Stimulated activated CD8-positive, alpha-beta memory T cell treated with anti-CD3 and anti-CD28 coated beads, Interleukin-7, amount 100 ng/mL, for 48 hours (primary cell): ENCODE measurements at places on chromosomes 4 and X.
A peak's percentile ranks its signal among the peaks of the same experiment; 100 is the strongest.

- DNase-seq: no peak
These were observed 178.4 kb upstream of the GPRIN3 start for GRCh38 chr4:89486042-89486441.

DNA sequence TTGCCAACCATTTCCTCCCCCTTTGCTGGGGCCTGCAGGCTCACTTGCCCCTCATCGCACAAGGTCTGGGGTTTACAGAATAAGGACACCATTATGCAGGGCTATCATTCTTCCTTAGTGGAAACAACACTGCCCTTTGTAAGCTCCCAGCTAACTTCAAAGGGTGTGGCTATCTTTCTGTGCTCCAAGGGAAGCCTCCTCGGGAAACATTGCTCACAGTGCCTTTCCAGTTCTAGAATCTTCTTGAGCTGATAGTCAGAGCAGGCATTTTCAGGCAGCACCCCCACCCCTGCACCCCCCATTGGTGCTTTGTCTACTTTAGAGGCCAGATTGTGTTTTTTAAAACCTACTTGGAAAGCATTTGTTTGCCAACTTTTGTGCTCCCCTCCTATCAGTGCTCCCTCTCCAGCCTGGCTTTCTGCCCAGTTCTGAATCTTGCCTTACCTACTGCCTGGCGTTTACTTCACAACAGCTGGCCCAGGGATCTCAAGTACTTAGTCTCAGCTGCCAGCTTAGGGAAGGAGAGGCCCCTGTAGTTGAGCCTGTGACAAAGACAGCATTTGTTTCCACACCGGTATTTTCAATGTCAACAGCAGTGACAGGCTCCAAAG is 53.5 kb downstream of the PLAC1 start:
- DNase-seq: no peak

- peak; percentile 28 for DNase-seq
These were observed at the start of gene TSC22D3 for GRCh38 chrX:107775734-107776511. TSS of gene TSC22D3 (minus strand) at chrX:107775787. CDS start at chrX:107775419, 368 bp downstream.

GRCh38 chr4:73258436-73258685 is 237 bp downstream of the ANKRD17 start:
- DNase-seq: no peak

DNA sequence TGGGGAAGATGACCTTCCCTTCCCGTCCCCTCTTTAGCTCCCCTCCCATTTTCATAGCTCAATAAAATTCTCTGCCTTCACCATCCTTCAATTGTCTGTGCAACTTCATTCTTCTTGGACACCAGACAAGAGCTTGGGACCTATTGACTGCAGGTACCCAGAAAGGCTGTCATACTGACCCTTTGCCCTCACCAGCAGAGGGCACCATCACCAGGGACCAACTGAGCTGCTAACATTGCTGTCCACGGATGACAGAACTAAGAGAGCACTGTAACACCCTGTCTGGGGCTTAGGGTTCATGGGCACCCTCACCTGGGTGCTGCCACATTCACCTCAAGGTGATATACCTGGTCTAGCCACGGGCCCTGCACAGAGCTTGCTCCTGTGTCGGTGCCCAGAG is 141.3 kb upstream of the VCX3B start:
- no peak for DNase-seq

DNA sequence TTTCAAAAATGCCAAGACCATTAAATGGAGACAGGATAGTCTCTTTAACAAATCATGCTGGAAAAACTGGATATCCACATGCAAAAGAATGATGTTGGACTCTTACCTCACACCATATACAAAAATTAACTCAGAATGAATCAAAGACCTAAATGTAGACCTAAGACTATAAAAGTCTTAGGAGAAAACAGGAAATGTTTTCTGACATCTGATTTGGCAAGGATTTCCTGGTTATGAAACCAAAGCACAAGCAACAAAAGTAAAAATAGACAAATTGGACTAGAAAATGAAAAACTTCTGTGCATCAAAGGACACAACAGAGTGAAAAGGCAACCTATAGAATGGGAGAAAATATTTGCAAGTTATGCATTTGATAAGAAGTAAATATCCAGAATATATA is 37.6 kb downstream of the ARFIP1 start:
- no peak for DNase-seq

DNA sequence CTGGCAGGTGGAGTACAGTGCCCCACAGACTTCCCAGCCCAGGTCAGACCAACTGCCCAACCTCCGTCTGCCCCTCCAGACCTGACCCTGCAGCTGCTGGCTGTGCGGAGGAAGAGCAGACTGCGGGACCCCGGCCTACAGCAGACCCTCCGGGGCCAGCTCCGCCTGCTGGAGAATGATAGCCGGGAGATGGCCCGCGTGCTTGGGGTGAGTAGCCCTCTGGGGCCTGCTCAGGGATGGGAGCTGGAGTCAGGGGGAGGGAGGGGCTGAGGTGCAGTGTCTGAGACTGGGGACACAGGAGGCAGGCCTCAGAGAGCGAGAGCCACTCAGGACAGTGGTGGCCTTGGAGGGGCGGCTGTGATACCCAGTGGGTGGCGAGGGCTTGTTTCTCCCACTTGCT is 13.5 kb downstream of the SH3TC1 start:
- DNase-seq: no peak

DNA sequence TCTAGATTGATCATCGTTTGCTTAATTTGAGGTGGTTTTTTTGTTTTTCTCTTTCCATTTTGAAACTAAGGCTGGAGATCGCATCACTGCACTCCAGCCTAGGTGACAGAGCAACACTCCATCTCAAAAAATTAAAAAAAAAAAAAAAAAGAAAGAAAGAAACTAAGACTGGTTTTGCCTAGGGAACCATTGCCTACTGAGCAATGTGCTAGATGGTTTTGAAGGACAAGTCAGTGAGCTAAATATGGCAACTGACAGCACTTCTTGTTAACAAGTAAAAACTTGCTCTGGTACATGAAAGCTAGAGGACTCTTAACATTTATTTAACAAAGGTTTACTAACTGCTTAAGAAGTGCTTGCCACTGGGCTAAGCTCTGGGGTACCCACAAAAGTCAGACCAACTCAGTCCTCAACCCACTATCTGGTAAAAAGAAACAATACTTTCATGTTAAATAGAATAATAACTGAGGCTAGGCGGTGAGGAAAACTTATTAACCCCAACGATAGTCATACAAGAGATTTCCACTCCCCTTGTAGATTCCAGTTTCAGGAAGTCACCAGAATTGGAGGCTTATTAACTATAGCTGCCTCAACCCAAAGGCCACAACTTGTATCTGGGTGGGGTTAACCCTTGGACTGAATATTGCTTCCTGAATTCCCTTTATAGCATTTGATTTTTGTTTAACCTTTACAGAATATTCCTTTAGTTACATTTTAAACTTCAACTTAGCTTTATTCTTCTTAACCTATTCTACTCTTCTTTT is 111.6 kb downstream of the FRYL start:
- no peak for DNase-seq

DNA sequence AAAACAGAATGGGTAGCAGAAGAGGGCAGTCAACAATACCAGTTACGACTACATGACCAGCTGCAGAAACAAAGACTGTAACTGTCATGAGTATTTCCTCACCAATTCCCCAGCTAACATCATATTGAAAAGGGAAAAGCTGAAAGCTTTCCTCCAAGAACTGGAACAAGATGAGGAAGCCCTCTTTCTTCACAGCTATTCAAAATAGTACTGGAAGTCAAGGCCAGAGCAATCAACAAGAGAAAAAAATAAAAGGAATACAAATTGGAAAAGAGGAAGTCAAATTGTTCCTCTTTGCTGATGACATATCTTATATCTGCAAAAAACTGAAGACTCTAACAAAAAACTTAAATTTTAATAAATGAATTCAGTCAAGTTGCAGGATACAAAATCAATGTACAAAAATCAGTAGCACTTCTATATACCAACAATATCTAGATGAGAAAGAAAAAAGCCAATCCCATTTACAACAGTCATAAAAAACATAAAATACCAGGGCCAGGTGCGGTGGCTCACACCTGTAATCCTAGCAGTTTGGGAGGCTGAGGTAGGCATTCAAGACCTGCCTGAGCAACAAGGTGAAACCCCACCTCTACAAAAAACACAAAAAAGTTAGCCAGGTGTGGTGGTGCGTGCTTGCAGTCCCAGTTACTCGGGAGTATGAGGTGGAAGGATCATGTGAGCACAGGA is 125.4 kb downstream of the ATP8A1 start:
- no peak for DNase-seq

DNA sequence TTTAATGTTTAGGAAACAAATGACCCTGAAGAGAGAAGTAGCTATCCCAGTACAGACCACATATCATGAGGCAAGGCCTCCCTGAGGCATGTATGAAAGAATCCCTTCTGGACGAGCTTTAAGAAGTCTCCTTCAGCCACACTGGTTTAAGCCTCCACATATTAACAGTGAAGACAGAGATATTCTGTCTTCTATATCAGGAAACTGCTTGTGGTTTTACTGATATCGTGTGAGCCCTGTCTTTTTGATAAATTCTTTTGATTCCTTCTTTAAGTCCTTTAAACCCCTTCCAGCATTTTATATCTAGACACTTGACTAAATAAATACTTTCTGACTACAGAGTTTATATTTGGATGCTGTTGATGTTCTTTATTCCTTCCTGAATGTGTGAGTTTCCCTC is 45.9 kb upstream of the GPC4 start:
- no peak for DNase-seq

- no peak for DNase-seq
These were observed 118.6 kb downstream of the SLIT2 start for GRCh38 chr4:20370274-20370673.

- DNase-seq: no peak
These were observed 66.2 kb upstream of the SLC7A11 start for GRCh38 chr4:138308356-138308755.

GRCh38 chrX:30327762-30328161 is 18.6 kb upstream of the NR0B1 start:
- DNase-seq: no peak

DNA sequence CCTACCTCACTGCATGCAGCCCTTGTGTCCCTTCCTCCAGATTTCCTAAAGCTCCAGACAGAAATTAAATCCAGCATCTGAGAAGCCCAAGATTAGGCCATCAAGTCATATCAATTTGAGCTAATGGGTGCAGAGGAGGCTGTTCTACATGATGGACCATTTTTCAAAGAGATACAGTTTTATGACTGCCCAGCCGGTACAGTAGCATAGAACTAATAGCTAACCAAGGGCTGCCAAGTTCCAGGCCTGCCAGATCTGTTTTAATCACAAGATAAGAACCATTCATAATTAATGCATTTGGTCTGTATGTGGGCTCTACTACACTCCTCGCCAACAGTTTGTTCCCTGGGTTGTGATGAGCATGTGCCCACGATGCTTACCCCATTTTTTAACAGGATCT is 73.9 kb upstream of the PLAC1 start:
- DNase-seq: no peak

DNA sequence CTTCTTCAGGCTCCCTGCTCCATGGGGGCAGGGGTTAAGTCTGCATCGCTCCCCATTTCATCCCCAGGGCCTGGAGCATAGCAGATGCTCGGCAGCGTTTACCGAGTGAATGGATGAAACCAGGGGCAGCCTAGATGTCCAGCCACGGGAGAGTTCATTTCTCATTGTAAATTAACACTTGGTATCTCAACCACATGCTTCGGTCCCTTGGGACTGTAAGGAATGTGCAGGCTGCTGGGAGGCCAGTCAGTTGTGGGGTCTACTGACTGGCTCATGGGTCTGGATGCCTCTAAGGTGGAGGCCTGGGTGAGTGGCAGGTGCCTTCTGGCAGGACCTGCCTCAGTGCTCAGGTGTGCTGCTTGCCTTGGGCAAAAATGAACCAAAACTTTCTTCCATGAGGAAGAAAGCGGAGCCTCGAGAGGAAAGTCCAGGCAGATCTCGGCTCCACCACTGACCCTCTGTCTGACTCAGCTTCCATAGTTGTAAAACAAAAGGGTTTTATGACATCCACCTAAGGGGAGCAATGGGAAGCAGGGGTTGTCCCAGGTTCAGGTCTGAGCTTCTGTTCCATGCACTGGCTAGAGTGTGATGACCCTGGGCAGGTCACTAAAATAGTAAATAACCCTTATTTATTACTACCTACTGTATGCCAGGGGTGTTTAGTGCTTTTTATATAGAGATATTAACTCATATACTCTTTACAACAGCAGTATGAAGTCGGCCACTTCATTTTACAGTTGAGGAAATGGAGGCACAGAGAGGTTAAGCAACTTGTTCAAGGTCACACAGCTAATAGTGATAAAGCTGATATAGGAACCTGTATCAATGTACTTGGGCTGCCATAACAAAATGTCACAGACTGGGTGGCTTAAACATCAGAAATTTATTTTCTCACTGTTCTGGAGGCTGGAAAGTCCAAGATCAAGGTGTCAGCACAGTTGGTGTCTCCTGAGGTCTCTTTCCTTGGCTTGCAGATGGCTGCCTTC is 144.3 kb upstream of the STX18 start:
- no peak for DNase-seq

- DNase-seq: no peak
These were observed 345.3 kb upstream of the TENM3 start for GRCh38 chr4:181897935-181898334.

- no peak for DNase-seq
These were observed 63.4 kb downstream of the RASGEF1B start for GRCh38 chr4:81408341-81408740.

DNA sequence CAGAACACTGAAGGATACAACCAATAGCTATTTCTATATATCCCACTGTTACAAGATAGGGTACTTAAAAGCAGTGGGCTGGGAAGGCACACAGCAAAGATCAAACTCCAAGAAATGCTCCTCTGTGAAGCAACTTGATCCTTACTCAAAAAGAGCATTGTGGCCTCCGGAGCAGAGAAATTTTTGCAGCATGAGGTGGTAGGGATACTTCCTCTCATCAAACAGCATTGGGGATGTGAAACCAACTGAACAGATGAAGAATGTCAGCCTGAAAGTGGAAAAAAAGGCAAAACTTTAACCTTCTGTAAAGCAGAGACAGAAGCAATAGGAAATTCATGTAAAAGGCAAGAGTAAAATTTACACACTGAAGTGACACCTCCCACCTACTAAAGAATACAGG is 92.2 kb downstream of the HUWE1 start:
- DNase-seq: no peak

- no peak for DNase-seq
These were observed 12.0 kb downstream of the C4orf54 start for GRCh38 chr4:99645638-99646037.
